ENCODE measurements at places on chromosomes 12 and 14. TPM values are rescaled to one million over a fixed set of nuclear protein-coding genes. Genes with fewer than 3 reads are reported as not detected.

DNA sequence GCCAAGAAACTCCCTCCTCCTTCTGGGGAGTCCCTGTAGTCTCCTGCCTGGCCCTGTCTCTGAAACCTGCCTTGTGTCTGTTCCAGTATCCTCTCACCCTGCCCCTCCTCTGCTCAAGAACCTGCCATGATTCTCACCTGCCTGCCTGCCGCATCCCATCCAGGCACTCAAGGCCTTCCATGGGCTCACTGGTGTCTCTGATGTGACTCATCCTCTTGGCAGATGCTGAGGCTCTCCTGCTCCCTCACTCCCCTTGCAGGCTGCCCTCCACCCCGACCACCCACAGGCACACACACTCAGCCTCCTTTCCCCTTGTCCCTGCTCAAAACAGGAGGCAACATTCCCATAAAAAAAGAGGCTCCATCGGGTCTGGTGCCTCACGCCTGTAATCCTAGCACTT is 5.8 kb upstream of the BEGAIN start:
- no peak for DNase-seq

GRCh38 chr14:24432259-24433131 is 2.7 kb downstream of the KHNYN start:
- peak; percentile 3 for DNase-seq

- peak; percentile 90 for DNase-seq
These were observed 3.7 kb upstream of the SETD1B start for GRCh38 chr12:121799842-121800693.

DNA sequence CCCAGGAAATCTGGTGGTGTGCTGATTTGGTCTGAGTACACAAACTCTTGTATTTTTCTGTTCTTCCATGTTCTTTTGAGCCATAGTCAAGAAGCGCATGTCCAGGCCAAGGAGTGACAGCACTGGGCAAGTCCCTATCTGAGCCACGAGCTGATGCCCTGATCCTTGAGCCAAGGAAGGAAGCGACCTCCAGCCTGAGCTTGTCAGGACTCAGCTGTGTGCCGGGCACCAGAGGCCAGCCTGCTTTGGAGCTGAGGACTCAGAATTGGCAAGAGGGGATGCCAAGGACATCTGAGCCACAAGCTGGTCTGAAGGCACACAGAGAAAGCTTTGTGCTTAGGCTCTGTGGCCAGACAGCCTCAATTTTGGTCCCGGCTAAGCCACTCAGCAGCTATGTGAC is 52.6 kb downstream of the GALNT16 start:
- DNase-seq: no peak

DNA sequence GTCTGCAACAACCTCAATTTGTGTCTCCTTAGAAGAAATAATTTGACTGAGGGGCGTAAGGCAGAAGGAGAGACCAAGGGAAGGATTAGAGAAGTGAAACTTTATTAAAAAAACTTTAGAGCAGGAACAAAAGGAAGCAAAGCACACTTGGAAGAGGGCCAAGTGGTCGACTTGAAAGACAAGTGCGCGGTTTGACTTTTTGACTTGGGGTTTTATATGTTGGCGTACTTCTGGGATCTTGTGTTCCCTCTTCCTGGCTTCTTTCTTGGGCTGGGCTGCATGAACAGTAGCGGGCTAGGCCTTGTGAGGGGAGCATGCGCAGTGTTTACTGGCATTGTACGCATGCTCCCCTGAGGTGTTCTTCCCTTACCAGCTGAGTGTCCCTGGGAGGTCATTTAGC is 369.3 kb upstream of the DCN start:
- no peak for DNase-seq

DNA sequence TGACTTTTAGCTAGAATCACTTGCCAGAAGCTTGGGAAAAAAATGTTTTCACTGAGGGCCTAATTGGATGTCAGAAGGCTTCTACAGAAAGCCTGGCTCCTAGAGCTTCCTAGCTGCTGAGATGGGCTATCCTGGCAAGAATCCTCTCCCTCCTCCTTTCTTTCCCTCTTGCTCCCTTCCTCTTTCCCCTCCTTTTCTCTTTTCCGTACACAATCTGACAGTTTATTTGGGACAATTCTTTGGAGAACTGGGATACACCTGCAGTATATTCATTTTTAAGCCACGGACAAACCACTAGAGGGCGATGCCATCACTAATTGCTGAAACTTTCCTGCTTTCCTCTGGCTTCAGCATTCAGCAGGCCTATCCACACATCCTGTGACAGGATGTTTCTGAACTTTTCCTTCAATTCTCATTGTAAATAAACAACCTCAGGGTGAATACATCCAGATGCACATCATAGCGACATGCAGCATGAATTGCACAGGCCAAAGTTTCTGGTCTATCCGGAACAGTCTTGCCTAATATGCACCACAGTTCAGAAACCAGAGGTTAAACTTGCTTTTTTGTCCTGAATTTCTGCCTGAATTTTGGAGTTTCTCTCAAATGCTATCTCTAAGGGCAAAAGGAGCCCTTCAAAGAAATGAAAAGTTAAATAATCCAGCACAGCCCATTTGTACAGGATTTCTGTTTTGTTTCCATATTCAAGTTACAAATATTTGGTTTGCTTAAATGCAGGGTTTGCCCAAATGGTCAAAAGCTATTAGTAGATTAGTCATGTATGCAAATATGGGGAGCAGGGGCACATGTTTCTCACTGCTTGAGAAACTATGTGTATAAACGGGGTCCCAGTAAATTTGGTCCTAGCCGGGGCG is 142.8 kb downstream of the PAWR start:
- DNase-seq: peak; percentile 82

- peak; percentile 56 for DNase-seq
These were observed 12.7 kb downstream of the SPTLC2 start for GRCh38 chr14:77603654-77604255.

- no peak for DNase-seq
These were observed 23.6 kb upstream of the UTP20 start for GRCh38 chr12:101256266-101256665.

GRCh38 chr14:23618415-23618988 is 17.7 kb upstream of the DHRS2 start:
- no peak for DNase-seq

GRCh38 chr14:97262336-97262735 is 465.2 kb downstream of the VRK1 start:
- DNase-seq: no peak

DNA sequence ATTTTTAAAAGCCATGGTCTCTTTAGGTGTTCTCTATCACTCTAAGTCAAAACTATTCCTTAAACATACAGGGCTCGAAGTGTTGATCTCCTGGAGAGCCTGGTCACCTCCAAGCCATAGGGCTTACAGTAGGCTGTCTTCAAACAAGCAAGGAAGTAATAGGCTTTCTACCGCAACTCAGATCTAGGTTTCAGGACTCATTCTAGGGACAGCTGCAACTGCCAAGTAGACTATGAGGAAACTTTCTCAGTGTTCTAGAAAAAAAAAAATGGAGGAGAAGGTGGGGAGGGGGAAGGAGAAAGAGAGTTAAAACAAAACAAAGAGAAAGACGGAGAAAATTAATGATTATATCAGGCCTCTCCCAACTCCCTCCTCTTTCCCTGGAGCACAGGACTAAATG is 106.9 kb upstream of the ETV6 start:
- DNase-seq: no peak

DNA sequence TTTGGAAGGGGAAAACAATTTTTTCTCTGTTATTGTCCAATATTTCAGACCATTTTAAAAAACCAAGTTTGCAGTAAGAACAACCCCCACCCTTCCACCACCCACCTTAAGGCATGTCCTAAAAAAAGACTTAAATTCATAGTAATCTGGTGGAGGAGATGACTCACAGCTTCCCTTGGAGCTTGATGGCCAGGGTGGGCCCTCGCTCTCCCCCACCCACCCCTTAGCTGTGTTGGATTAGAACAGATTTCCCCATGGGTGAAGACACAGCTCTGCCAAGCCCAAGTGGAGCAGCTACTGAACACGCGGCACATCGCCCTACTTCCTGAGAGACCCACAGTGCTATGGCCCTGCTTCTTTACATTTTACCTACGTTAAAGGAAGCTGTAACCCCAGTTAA is 140.3 kb downstream of the GCH1 start:
- DNase-seq: no peak

DNA sequence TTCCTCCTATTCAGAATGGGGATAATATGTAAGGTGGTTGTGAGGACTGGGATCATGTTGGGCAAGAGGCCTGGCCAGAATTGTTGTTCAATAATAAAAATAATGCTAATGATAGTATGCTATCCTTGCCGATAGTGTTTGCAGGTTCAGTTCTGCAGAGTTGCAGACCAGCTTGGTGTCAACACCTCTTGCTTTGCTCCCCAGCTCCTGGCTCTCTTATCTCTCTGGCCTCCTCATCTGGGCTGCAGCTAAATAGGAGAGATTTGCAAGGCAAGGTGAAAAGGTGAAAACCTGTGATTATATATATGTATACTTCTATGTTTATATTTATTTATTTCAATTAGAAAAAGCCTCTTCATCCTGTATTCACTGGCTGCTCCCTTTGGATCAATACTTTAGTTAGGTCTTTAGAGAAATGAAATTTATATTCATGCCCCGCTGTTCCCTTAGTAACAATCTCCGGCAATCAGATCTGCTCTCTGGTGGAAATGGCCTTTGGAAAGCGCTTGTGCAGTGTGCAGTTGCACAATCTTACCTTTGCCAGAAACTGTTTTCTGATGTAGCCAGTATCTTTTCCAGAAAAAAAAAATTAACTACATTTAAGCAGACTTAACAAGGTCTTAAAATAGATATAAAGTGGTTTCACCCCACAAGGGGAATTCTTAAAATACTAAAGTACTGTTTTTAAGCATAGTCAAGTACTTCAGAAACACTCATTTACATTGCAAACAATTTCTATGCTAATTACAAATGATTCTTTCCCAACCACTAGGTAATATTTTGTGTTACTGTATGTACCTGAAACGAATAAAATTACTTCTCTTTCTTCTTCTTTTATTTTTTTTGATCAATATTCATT is 19.1 kb upstream of the ACVR1B start:
- DNase-seq: no peak

GRCh38 chr14:54673193-54674045 is 106.5 kb downstream of the SAMD4A start:
- DNase-seq: no peak

GRCh38 chr12:76023069-76023690 is 8.4 kb downstream of the PHLDA1 start:
- no peak for DNase-seq

- DNase-seq: no peak
These were observed 74.9 kb downstream of the TBK1 start for GRCh38 chr12:64526859-64527258.

DNA sequence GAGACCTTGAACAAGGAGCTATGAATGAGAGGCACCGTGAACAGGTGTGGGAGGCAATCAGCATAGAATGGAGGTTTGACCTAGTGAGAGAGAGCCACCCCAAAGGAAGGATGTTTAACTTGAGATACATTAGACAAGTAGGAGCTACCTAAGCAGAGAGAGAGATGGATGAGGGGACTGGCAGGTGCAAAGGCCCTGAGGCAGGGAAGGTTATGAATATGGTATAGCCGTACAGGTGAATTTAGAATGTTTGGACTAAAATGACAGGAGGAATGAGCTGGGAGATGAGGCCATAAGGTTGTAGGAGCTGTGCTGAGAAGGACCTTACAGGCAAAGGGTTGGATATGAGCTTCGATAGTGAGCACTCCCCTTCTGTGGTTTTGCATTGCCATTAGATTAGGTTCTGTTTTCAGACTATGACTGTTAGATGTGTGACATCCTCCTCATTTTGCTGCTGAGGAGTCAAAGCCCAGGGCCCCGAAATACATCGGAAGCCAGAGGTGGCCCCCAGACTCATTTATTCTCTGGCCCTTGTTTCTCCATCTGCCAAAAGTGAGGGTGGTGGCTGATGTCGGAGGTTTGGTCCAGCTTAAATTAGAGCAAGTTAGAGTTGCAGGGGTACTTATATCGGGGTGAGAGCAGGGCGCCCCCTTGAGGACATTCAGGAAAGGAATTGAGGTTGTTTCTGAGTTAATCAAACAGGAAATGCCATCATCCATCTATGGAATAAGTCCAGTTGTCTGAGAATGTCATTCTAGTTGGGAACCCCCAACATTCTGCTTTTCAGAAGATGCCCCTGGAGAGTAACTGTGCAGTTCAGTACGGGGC is 29.4 kb downstream of the SLC24A4 start:
- no peak for DNase-seq

DNA sequence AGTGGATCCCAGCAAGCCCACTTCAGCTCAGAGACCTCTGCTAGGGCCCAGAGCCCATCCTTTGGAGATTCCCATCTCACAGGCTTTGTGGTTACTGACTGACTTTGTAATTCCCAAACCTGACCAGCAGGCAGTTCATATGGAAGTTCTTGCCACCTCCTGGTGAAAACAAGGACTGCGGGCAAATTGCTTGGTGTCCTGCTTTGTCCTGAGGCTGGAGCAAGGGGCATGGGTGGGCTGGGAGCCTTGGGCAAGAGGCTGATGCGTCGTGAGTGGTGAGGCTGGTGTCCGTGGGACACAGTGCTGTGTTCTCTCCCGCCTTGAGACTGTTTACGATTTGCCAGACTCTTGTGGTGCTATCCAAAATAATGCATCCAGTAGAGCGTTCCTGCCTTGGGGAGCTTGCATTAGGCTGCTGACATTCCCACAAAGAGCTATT is 91.0 kb downstream of the LRRC74A start:
- DNase-seq: peak; percentile 65

DNA sequence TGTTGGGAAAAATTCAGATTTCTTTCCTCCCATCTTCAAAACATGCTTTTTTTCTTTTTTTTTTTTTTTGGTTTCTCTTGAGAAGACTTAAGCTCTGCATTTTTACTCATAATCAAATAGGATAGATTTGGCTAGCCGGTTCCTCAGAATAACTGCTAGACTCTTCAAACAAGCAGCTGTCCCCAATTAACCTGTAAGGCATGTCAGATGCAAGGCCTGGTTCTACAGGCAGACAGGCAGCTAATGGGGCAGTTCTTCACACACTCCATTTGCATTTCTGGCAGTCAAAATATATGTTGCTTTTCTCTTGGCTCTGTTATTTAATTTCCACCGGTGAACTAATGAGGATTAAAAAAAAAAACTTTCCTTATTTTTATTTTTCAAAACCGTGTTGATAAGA is 228.0 kb upstream of the ATP2B1 start:
- no peak for DNase-seq

DNA sequence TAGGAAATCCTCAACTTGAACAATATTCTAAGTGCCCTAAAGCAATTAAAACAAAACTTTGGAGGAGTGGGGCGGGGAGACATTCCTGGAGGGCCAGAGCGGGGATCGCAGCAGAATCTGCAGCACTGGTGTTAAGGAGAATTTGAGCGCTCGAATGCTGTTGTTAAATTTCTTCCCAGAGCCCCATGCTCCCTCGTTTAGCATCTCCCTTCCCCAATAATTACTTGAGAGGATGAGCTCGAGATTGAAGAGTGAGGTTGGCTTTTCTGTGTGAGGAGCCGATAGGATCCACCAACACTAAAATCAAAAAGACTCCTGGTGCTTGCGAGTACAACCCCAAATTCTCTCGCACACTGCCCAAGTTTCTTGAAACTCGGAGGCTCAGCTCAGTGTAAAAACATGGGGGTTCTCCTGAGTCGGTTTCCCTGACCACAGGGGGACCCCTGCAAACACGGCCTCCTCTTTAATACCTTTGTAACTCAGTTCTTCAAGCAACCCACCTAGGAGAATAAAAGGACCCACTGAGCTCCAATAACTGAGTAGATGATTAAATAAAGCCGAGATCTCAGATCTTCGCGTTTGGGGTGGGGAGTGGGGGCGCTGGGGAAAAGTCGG is 10.2 kb upstream of the FOXG1 start:
- no peak for DNase-seq

The AICDA gene
- 0.18 TPM for polyA plus RNA-seq

The ZNF385A gene
- 16.9 TPM for polyA plus RNA-seq

The TAS2R7 gene
- polyA plus RNA-seq: not detected

The IPO8 gene
- 8.9 TPM for polyA plus RNA-seq

The COL2A1 gene
- polyA plus RNA-seq: 6.0 TPM

The KLRC1 gene
- polyA plus RNA-seq: 5.3 TPM

The NYNRIN gene
- polyA plus RNA-seq: 2.3 TPM

The SMIM41 gene
- polyA plus RNA-seq: 11.8 TPM
